ENCODE measurements at places on chromosomes 2 and 18.

DNA sequence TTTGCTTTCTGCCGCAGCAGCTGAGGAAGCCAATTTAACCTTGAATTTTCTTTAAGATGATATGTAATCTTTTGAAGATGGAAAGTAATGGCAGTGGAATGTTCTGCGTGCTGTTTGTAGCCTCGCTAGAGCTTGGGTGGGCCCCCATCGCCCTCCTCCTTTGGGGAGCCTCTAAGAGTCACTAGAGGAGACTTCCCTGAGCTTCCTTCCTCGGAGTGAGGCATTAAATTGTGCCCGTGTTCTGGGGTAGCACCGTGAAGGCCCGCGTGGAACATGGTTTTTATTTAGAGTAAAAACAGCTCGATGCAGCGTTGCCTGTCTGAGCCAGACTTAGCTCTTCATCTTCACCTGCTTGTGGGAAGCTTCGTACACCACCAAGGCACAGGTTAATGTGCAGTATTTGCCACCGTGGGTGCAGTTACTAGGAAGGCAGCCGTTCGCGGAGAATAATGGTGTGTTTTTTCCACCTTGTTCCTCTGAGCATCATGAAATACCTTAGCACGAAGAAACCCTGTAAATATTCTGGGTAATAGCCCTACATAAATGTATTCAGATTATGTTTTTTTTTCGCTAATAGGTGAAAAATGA, 38.5 kb downstream of the NCK2 start:
- peak; percentile 62 for DNase-seq

GRCh38 chr2:57563015-57563414, 483.6 kb upstream of the VRK2 start:
- no peak for DNase-seq

- no peak for DNase-seq
These were observed 346.3 kb downstream of the DSC3 start for GRCh38 chr18:30696201-30696600.

GRCh38 chr18:53771664-53772063, 452.8 kb downstream of the MBD2 start:
- no peak for DNase-seq

GRCh38 chr2:14401873-14402272, 230.6 kb upstream of the LRATD1 start:
- no peak for DNase-seq

- DNase-seq, result no peak
These were observed 260.3 kb downstream of the AFF3 start for GRCh38 chr2:99881901-99882591.

- DNase-seq, result no peak
These were observed 649.5 kb upstream of the ZNF804A start for GRCh38 chr2:183948861-183949260.

GRCh38 chr18:44536619-44537018, 144.1 kb upstream of the SETBP1 start:
- DNase-seq, result no peak

- no peak for DNase-seq
These were observed 39.8 kb upstream of the CTAGE1 start for GRCh38 chr18:22457524-22457923.

- peak; percentile 54 for DNase-seq
These were observed 39.3 kb downstream of the TSHZ1 start for GRCh38 chr18:75249672-75250470.

- DNase-seq, result no peak
These were observed 193.8 kb upstream of the MMADHC start for GRCh38 chr2:149781263-149781808.

- peak; percentile 60 for DNase-seq
These were observed 4.4 kb upstream of the ZEB2 start for GRCh38 chr2:144524118-144525009.

DNA sequence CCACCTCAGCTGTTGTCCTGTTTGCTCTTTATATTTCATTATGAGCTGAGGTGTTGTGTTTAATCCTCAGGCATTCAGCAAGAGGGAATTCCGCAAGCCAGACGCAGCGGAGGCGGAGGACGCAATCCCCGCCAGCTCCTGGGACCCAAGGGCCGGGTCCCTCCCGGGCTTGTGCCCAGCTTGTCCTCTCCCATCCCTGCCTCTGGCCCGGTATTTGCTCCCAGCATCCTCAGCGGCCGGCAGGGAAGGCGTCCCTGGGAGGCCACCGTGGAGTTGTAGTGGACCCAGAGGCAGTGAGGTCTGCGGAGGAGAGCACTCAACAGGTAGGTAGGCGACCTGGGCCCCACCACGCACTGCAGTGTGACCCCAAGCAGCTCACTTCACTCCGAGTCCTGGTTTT, 42.5 kb upstream of the FOSL2 start:
- no peak for DNase-seq

- DNase-seq, result no peak
These were observed 836.9 kb upstream of the FANCL start for GRCh38 chr2:59077981-59078531.

DNA sequence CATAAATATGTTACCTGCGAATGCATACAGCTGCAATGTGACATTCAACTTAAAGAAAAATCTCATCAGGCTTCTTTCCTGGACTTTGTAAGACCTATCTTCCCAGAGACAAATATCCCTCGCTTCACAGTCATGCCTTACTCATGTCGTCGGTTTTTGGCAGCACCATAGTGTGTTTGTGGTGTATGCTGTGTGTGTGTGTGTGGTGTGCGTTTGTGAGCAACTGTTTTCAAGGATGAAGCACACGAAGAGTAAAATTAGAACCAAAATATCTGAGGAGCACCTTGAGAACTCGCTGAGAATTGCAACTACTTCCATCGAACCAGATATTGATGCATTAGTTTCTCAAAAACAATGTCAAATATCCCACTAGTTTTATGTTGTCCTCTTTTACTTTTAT, 56.9 kb downstream of the ASB1 start:
- no peak for DNase-seq

DNA sequence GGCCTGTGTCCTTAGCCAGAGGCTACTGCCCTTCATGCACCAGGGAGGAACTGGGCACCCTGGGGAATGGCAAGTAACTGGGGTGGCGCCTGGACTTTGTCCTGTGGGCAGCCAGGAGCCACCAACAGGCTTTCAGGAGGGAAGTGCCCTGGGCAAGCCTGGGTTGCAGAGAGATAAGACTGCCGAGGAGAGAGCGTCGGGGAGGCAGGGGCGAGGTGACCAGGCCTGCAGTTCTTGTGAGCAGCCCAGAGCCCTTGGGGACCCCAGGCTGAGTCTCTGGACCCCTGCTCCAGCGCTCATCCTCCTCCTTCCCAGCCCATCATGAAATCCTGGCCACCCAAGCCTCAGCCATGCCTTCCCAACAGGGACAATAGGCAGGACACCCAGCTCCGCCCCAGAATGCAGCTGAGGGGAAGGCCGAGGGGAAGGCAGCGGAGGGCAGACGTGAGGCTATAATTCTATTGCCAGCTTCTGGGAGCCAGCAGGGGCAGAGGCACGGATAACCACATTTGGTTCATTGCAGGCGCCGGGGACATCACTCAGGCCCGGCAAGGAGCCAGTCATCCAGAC, 25.1 kb downstream of the ADRA2B start:
- no peak for DNase-seq

DNA sequence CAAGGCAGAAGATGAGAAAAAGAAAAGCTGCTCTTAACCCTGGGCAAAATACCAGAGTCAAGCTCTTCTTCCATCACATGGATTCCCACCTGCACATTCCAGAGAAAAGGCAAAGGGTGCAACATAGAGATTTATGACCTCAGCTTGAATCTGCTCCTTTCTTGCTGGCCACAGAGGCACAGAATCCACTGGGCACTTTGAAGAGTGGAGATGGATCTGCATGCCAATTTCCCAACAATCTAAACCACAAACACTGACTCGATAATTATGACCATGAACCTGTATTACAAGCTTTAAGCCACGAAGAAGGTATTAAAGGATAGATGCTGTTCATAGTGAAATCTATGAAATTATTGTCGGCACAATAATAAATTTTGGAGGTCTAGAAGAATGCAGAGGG, 237.3 kb downstream of the PID1 start:
- DNase-seq, result no peak

- no peak for DNase-seq
These were observed 142.0 kb downstream of the MBD5 start for GRCh38 chr2:148162871-148163270.

DNA sequence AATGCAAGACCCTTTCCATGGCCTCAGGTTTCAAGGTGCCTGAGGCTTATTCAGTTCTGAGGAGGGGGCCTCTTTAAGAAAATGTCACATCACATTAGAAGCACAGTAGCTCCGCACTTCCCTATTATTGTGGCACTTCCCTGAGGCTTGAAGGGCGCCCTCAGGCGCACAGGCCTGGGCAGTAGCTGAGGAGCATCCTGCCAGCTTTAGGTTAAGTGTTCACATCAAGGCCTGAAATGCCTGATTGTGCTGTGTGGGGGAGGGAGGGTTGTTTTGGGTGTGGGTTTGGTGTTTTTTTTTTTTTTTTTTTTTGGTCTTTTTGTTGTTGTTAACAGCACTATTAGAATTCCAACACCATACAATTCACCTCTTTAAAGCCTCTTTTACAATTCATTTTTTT, 107.9 kb downstream of the CABLES1 start:
- DNase-seq, result no peak

All from activated CD8-positive, alpha-beta memory T cell treated with anti-CD3 and anti-CD28 coated beads for 24 hours (primary cell).